ENCODE measurements at places on chromosomes 7 and 10.

DNA sequence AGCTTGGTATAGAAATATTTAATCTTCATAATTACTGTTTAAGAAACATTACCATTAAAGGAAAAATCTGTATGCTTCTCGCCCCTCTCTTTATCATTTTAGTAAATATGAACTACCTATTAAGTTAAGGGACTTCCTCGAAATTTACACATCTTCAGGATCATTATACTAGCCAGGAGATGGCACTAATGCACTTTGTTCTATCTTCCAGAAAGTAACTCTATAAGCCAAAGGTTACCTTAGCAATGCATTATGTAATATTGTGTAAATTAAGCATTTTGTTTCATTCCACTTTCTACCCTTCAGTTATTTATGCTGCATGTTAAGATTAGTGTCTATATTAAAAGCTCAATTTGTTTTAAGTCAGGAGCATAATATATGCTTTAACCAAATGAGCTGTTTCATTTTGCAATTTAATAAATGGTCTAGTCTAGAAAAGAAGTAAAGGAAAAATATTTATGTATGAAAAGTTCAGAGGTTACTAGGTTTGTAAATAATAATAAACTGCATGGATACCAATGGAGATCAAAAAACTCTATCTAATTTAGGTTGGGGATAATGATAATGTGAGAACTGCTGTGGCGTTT is 128.5 kb downstream of the ANKRD7 start:
- DNase-seq = no peak

DNA sequence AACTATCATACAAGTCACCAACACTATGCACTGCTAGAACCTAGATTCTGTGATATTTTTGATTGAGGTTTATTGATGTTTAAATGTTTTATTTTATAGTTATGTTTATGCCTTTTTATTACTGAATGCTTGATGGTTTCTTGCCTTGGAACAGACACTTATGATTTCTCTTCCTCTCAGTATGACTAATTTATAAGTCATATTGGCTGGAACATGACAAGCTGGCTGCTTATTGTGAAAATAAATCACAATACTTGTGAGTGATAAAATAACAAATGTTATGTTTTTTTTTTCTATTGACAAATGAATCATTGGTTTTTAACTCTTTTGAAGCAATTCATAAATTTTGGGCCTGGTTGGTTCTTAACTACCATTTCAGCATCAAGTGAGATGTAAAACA is 142.0 kb upstream of the MALRD1 start:
- DNase-seq = no peak

DNA sequence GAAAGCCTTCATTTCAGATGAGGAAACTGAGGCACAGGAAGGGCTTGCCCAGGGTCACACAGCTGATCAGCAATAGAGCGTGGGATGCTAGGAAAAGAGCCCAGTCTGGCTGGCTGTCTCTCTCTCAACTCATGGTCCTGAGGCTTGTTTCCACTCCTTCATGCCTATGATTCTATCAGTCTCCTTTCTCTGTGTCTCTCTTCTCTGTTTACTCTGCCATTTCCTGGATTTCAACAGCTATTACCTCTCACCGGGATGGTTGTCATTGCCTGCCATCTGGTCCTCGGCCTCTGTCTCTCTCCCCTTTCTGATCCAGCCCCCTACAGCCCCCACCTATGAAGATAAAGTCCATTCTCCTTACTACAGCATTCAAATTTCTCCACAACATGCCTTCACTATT is 93.3 kb upstream of the AGBL3 start:
- DNase-seq = no peak

GRCh38 chr10:112896273-112896672 is 53.8 kb upstream of the TCF7L2 start:
- DNase-seq = no peak

GRCh38 chr10:63987212-63987611 is 466.0 kb downstream of the REEP3 start:
- no peak for DNase-seq

GRCh38 chr10:87643920-87644319 is 15.8 kb upstream of the PAPSS2 start:
- DNase-seq = no peak

- DNase-seq = no peak
Observed at GRCh38 chr7:151809146-151809863, 67.6 kb downstream of the PRKAG2 start.

GRCh38 chr10:68103261-68103878 is 5.9 kb upstream of the MYPN start:
- no peak for DNase-seq

DNA sequence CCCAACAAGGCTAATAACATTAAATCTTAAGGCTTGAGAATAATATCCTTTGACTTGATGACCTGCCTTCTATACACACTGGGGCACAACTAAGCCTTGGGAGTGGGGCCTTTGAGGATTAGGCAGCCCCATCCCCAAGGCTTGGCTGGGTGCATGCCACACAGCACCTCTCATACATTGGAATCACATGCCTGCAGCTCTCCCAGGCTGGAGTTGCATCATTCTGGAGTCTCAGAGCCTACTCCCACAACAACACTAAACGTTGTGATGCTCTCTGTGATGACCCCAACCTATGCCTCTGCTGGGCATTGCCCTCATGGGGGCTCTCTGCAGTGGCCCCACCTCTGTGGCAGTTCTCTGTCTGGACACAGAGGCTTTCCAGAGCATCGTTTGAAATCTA is 31.9 kb upstream of the SGCE start:
- no peak for DNase-seq

DNA sequence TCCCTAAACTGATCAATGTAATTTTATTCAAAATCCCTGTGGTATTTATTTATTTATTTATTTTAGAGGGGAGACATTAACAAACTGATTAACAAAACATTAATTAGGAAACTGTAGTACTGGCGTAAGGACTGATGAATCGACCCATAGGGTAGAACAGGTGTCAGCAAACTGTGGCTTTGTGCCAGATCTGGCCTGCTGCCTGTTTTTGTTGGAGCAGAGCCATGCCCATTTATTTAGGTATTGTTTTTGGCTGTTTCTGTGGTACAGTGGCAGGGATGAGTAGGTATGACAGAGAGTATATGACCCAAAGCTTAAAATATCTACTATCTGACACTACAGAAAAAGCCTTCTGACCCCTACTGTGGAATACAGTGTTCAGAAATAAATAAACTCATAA is 332.5 kb upstream of the ETV1 start:
- no peak for DNase-seq

DNA sequence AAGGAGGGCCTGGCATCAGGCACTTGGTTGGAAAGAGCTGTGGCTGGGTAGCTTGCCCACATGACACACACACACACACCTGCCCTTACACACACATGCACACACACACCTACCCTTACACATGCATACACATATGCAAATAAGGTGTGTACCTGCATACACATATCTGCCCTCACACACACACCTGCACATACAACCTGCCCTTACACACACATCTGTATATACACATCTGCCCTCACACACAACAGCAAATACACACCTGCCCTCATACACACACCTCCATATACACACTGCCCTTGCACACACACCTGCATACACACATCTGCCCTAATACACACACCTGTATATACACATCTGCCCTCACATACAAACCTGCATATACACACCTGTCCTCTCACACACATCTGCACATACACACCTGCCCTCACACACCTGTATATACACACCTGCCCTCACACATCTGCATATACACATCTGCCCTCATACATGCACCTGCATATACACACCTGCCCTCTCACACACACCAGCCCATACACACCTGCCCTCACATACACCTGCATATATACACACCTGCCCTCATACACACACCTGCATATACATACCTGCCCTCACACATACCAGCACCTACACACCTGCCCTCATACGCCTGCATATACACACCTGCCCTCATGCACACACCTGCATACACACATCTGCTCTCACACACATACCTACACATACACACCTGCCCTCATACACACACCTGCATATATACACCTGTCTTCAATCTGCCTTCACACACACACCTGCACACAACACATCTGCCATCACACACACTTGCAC is 82.9 kb downstream of the GRID1 start:
- no peak for DNase-seq

DNA sequence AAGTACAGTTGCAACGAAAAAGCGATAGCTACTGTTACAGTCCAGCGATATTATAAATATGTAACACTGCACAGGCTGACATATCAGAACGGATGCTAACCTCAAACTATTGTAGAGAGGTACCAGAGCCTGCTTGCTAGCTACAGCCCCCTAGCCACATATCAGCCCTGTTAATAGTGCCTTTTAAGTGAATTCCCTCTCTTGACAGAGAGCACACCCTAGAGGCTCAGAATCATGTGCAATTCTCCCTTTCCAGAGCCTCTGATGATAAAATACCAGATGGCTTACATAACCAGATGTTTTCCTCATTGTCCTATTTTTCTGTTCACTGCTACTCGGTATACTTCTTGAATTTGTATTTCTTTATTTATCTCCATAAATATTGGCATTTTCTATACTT is 960.7 kb upstream of the CELF2 start:
- DNase-seq = no peak

GRCh38 chr7:142469696-142470543 is 212.1 kb upstream of the PRSS58 start:
- DNase-seq = no peak

- no peak for DNase-seq
Observed at GRCh38 chr10:103790580-103790979, 64.8 kb downstream of the SH3PXD2A start.

DNA sequence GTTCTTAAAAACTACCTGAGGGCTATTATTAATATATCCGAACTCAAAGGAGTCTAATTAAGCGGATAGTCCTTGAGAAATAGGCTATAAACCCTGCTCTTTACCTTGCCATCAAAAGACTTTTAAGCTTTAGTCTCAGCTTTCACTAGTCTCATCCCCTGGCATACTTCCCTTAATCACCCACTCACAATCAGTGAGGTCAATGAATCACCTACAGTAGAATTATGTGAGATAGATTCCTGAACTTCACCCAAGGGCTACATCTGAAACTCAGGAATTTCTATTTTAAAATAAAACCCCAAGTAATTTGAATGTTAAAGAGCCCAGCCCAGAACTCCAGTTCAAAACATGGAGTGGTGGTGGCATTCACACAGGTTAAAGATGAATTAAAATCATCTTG is 108.7 kb downstream of the ETV1 start:
- DNase-seq = no peak

DNA sequence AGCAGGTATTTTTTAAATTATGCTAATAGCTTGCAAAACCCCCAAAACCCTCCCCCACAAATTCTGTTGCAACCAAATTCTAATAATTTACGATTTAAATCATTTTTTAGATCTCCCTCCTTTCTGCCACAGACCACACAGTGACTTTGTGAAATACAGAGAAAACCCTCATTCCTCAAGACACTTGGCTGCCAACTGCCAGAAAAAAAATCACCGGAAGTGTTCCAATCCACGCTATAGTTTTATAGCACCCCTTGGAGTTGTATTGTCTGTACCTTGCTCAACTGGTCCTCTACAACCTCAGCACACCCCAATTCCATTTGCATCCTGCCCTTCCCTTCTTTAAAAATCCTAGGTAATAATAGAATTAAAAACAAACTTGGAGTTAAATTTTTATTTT is 560.1 kb downstream of the PARD3 start:
- no peak for DNase-seq

- DNase-seq = no peak
Observed at GRCh38 chr7:50558294-50559053, 6.7 kb downstream of the DDC start.

DNA sequence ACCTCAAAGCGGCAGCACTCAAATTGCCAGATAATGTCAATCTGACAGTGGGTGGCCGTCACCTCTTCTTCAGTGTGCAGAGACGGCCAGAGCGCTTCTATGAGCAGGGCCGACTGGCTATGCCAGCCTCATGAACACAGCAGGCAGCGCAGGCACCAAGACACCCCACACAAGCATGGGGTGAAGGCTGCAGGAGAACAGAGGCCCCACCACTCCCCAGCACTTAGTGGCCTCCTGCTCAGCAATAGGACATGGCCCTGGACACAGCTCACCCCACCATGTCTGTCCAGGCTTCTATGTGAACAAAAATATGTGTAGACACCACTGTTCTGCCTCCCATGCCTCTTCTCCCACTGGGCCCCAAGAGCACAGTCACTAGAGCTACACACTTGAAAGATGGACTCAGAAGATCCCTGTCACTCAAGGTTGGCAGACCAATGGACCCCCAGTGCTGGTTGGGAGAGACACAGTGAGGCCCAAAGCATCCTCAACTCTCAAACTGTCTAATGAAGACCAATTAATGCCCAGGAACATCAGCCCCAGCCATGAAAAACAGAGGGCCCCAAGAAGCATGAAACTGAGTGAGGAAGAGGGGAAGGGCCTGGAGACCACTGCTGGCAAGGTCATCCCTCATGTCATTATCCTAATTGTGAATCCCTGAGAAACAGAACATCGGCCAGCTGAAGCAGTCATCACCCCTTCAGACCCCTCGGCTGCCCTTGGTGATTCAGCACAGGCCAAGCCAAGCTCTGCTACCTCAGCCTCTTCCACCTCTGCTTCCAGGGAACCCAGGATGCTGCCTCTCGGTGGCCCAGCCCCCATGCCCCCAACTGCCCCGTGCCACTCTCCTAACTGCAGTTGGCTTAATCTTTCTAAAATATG is 77.7 kb downstream of the GRID1 start:
- DNase-seq = no peak

- DNase-seq = no peak
Observed at GRCh38 chr7:141354251-141354650, 197.0 kb upstream of the AGK start.

- DNase-seq = no peak
Observed at GRCh38 chr7:24227068-24227467, 56.9 kb upstream of the NPY start.

DNA sequence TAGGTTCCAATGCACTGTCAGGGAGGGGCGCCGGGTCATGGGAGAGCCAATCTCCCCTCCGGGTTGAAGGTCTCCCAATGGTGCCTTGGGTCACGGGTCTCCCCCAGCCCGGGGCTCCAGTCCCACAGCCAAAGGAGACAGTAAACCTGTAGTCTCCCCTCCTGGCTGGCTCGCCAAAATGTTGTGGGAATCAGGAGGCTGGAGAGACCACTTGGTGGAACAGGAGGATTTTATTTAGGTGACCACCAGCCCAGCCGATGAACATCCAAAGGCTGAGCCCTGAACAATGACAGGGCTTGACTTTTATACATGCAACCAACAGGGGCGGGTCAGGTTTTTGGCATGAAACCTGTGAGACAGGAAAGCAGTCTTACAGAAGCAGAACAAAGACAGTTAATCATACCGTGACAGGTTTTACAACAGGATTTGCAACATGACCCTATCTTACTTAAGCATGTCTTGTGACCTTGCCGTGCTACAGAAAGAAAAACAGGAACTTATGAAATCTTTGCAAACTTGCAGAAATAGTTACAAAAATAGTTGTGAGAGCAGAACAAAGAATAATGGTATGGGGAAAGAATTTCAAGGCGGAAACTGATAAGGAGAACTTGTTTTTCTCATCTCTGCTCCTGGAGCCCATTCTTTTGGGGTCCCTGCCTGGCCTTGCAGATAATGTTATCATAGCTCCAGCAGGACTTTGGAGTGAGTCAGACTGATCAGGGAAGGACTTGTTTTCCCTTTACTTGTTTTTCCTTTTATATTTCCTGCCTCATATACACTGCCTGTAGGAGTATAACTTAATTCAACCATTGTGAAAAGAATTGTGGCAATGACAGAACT is 7.1 kb downstream of the ERV3-1 start:
- peak; percentile 33 for DNase-seq

- no peak for DNase-seq
Observed at GRCh38 chr10:42769673-42770072, 12.9 kb upstream of the BMS1 start.
